Iris pigment epithelial cell (primary cell): ENCODE measurements at places on chromosomes 3 and 15.

- DNase-seq, result peak; percentile 95
Observed at GRCh38 chr3:102163039-102163817, 271.6 kb upstream of the ZPLD1 start.

- DNase-seq, result no peak
Observed at GRCh38 chr3:177561769-177562392, 364.6 kb upstream of the TBL1XR1 start.

DNA sequence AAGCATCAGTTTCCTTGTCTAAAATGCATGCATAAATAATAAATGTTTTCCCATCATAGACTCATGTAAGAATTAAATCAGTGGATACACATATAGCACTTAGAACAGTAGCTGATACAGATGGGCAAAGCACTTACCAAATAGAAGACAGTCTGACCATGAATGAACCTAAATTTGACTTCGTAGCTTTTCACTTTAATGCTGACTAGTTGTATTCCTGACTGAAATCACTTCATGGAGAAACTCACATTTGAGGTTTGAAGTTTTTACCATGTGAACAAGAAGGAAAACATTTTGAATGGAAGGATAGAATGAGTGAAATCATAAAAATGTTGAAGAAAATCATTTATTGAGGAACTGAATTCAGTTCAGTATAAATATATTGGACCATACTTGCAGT is 68.8 kb upstream of the TMCO5A start:
- DNase-seq, result no peak

GRCh38 chr15:94404733-94405283 is 173.4 kb downstream of the MCTP2 start:
- no peak for DNase-seq

GRCh38 chr15:40847223-40847961 is 3.5 kb downstream of the SPINT1 start:
- peak; percentile 68 for DNase-seq

- DNase-seq, result peak; percentile 42
Observed at GRCh38 chr3:22399566-22399965, 648.6 kb upstream of the ZNF385D start.

GRCh38 chr3:23159929-23160328 is 43.2 kb upstream of the UBE2E2 start:
- DNase-seq, result peak; percentile 81

DNA sequence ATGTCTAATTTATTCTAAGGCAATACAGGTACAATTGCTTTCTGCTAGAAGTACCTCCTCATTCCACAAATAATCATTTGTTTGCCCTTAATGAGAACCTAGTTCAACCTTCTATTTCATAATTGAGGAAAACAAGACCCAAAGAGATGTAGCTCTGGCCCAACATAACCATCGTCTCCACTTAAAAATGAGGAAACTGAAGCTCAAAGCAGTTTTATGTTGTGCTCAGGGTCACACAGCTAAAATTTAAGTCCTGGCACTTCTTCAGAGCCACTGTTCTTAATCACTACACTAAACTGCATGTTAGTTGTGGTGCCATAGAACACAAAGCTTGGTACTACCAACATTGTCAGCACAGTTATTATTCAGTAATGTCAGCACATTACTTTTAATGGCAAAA is 108.0 kb downstream of the SERPINI1 start:
- DNase-seq, result no peak

GRCh38 chr3:42844815-42845214 is 30.9 kb downstream of the CYP8B1 start:
- DNase-seq, result no peak

DNA sequence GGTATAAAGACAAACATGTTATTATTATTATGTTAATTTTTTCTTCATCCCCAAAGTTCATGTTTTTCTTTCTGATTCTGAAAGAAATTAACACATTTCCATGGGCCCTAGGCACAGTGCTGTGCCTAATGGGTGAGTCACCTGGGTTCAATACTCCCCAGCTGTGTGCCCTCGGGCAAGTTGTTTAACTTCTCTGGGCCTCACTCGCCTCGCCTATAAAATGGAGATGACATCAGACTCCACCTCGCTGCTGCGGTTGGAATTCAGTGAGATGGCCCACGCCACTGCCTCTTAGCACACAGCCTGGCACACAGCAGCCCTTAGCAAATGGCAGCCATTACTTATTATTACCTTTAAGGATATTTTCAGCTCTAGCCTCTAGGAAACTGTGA is 22.6 kb downstream of the DNASE1L3 start:
- no peak for DNase-seq

DNA sequence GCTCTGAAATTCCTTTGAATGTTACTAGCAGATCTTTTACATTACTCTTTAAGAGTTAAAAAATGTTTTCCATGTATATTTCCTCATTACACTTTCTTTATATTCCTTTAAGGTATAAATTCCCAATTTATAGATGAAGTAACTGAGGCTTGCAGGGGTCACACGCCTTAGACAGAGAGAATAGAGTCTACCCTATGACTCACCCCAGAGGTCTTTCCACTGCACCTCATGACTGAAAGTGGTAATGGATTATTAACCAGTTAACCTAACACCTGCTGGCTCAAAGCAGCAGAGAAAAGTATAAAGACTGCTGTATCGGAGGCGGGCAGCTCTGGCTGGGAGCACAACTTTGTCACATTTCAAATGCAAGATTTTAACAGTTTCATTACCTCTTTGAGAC is 37.7 kb downstream of the LDHAL6B start:
- no peak for DNase-seq

GRCh38 chr3:17830788-17831187 is 88.4 kb upstream of the TBC1D5 start:
- no peak for DNase-seq

GRCh38 chr3:132710311-132710710 is 11.9 kb downstream of the NPHP3 start:
- no peak for DNase-seq

DNA sequence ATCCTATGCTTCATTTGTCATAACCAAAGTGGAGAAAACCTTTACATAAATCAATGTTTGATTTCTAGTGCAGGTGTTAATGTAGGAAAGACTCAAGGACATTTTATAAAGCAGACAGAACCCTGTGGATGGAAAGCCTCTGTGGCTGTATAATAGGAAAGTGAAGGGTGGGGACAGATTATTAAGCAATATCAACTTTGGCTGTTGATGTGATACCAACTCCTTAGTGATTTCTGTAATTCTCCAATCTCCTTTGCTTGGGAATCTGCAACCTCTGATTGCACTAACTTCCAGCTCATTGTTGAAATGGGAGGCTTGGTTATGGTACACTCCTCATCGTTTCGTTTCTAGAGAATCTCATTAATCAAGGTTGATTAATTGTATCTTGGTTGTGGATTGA is 29.3 kb upstream of the ADGRG7 start:
- no peak for DNase-seq

GRCh38 chr15:70235347-70235746 is 137.6 kb upstream of the TLE3 start:
- DNase-seq, result no peak

DNA sequence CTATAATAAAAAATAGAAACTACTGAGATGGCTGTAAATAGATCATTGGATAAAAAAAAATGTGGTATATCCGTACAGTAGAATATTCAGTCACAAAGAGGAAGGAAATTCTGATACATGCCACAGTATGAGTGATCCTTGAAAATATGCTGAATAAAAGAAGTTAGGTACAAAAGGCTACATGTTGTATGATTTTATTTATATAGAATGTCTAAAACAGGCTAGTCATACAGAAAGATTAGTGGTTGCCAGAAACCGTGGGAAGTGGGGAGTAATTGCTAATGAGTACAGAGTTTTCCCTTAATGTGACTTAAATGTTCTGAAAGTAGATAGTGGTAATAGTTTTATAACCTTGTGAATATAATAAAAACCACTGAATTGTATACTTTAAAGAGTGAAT is 24.9 kb upstream of the FAH start:
- peak; percentile 66 for DNase-seq

DNA sequence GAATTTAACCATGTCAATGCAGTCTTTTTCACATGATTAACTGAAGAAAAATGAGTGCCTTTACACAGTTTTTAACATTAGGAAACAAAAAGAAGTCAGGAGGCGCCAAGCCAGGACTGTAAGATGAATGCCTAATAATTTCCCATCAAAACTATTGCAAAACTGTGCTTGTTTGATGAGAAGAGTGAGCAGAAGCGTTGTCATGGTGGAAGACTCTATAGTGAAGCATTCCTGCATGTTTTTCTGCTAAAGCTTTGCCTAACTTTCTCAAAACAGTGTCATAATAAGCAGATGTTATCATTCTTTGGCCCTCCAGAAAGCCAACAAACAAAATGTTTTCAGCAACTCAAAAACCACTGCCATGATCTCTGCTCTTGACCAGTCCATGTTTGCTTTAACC is 156.8 kb upstream of the CDIN1 start:
- peak; percentile 51 for DNase-seq

DNA sequence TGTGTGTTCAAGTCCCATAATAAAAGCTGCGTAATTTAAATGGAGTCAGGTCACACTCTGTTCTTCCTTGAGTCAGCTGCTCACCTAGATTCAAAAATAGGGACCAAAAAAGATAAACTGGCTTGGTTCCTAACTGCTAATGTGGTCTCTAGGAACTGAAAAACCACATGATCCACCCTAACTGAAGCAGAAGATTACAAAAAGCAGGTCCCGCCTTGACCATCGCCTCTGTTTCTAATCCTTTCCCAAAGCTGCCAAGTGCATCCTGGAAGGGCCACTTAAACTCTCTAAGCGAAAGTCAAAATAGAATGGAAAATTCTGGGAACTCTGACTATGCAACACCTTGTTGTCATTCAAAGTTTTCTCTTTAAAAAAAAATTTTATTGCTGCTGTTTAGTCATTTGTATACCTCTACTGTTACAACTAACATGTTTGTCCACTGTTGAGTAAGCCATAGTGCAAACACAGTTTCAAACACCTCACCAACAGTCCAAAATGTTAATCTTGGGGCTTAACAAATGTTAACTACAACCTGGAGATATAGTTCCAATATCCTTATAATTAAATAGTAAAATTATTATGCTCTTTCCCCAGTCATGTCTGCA is 88.9 kb upstream of the THBS1 start:
- DNase-seq, result no peak

DNA sequence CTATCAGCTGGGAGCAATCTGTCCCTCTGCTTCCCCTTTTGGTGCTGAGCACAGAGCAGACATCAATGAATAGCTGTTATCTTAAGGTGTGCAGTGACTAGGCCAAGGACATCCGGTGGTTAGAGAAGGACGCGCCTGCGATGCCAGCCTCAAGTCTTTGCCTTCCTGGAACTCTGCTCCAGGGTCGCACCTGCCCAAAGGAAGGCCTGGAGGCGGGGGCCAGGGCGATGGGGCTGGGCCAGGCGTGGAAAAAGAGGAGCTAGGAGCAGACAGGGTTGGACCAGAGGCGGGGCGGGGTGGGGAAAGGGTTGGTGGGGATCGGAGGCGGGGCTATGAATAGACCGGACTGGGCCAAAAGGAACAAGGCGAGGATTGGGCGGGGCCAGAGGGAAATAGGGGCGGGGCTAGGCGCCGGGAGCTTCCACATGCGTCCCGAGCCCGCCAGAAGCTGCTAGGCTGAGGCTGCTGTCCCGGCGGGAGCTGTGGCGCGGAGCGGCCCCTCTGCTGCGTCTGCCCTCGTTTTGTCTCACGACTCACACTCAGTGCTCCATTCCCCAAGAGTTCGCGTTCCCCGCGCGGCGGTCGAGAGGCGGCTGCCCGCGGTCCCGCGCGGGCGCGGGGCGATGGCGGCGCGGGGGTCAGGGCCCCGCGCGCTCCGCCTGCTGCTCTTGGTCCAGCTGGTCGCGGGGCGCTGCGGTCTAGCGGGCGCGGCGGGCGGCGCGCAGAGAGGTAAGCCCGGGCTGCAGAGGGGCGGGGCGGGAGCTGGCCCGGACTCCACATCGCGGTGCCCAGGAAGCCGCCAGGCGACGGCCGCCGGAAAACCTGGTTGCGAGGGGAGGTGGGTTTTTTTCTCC is at the start of gene CHRNA5:
Gene CHRNA5, plus strand, starts transcription at position 424 of the 854 bp plus-strand sequence. Its CDS starts 200 bp downstream, at position 624.
- DNase-seq, result peak; percentile 77

GRCh38 chr3:23840521-23840920 is 34.8 kb downstream of the UBE2E1 start:
- DNase-seq, result no peak

GRCh38 chr3:46870651-46871050 is 6.9 kb upstream of the PTH1R start:
- DNase-seq, result no peak

GRCh38 chr3:192545333-192545732 is 182.0 kb downstream of the FGF12 start:
- no peak for DNase-seq

DNA sequence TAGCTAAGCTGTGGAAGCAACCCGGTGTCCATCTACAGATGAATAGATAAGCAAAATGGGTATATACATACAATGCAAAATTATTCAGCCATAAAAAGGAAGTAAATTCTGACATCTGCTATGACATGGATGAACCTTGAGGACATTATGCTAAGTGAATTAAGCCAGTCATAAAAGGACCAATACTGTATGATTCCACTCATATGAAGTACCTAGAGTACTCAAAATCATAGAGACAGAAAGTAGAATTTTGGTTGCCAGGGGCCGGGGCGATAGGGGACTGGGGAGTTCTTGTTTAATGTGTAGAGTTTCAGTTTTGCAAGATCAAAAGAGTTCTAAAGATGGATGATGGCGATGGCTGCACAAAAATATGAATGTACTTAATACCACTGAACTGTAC is 10.3 kb downstream of the EID1 start:
- no peak for DNase-seq

GRCh38 chr3:11601446-11602238 is 42.1 kb downstream of the VGLL4 start:
- DNase-seq, result peak; percentile 22

DNA sequence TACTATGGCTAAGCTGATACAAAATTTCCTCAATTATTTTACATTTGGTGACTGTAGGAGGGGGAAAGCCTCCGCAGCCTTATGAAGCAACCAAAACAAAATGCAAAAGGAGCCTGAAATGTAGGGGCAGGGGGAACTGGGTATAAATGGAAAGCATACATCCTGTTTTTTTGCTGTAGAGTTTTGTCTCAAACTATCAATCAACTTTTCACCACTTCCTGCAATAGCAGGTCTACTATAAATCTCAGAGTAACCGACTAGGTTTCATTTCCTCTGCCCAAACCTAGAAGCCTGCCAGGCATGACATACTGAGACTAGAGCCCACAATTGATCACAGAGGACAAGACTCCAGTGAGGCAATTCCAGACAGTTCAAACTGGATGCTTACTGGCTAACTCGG is 91.3 kb downstream of the SHQ1 start:
- no peak for DNase-seq

- no peak for DNase-seq
Observed at GRCh38 chr3:195748661-195749060, 27.9 kb downstream of the MUC20 start.
